ENCODE measurements at places on chromosomes 6 and 20.

GRCh38 chr6:25083784-25084507 is 148.2 kb upstream of the RIPOR2 start:
- DNase-seq, result no peak

GRCh38 chr6:143585241-143585640 is 73.7 kb upstream of the FUCA2 start:
- DNase-seq, result no peak

GRCh38 chr6:106300944-106301343 is 24.6 kb downstream of the ATG5 start:
- no peak for DNase-seq

DNA sequence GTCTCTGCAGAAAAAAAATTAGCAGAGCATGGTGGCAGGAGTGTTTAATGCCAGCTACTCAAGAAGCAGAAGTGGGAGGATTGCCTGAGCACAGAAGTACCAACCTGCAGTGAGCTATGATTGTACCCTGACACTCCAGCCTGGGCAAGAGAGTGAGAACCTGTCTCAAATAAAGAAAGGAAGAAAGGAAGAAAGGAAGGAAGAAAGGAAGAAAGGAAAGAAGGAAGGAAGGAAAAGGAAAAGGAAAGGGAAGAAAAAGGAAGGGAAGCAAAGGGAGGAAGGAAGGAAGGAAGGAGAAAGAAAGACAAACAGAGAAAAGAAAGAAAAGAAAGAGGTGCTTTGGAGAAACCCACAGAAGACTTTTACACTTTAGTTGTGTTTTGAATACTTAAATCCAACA is 12.8 kb upstream of the PDCD2 start:
- no peak for DNase-seq

GRCh38 chr6:170048615-170049256 is 242.1 kb downstream of the DLL1 start:
- no peak for DNase-seq

- no peak for DNase-seq
Observed at GRCh38 chr6:34551720-34552119, 4.4 kb downstream of the SPDEF start.

DNA sequence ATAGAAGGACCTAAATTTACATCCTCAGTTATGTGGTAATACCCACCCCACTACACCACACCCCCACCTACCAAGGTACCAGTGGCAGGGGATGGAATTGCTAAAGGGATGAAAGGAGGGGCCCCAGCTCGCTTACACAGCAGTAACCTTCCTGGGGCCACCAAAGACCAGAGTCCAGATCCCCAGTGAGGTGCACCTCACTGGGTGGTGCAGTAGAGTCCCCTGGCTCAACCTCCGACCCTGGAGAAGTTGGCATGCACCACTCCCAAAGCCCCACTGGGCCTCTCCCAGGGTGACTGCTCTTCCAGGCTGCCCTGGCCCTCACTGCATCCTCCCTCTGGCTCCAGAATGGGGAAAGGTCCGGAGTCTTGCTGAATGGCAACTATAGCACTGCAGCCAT is 816 bp downstream of the UNC5CL start:
- no peak for DNase-seq

GRCh38 chr20:21129861-21130260 is 4.0 kb downstream of the KIZ start:
- no peak for DNase-seq

- DNase-seq, result no peak
Observed at GRCh38 chr20:37358366-37359150, 12.6 kb downstream of the SRC start.

GRCh38 chr6:105091140-105091829 is 88.5 kb downstream of the POPDC3 start:
- no peak for DNase-seq

- DNase-seq, result no peak
Observed at GRCh38 chr20:24787071-24787470, 162.0 kb upstream of the CST7 start.

- DNase-seq, result no peak
Observed at GRCh38 chr6:21110684-21111083, 482.9 kb upstream of the SOX4 start.

DNA sequence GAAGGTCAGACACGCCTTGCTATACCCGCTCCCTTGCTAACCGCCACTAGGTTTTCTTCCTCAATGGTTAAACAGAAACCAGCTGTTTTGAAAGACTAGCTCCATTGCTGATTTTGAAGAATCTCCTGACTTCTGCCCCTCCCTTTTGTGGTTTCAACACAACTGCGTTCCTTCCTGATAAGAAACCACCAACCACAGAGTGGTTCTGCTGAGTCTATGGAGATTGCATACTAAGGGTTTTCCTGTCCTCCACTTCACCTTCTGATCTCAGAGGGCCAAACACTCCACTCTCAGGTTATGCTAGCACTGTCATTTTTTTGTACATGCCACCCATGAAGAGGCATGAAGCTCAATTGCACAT is 207.9 kb downstream of the MYLK4 start:
- DNase-seq, result no peak

- no peak for DNase-seq
Observed at GRCh38 chr6:90175627-90176538, 120.8 kb downstream of the BACH2 start.

- DNase-seq, result no peak
Observed at GRCh38 chr6:54878718-54879117, 32.1 kb downstream of the FAM83B start.
